NK-92 treated with Interleukin-12 subunit alpha and Interleukin-12 subunit beta, amount 100 ng/mL, for 24 hours (cell line): ENCODE measurements at places on chromosomes 5 and 9.

- DNase-seq: no peak
Observed at GRCh38 chr9:82410866-82411265, 422.3 kb downstream of the SPATA31D1 start.

- DNase-seq: no peak
Observed at GRCh38 chr9:105735366-105735765, 41.0 kb downstream of the TMEM38B start.

DNA sequence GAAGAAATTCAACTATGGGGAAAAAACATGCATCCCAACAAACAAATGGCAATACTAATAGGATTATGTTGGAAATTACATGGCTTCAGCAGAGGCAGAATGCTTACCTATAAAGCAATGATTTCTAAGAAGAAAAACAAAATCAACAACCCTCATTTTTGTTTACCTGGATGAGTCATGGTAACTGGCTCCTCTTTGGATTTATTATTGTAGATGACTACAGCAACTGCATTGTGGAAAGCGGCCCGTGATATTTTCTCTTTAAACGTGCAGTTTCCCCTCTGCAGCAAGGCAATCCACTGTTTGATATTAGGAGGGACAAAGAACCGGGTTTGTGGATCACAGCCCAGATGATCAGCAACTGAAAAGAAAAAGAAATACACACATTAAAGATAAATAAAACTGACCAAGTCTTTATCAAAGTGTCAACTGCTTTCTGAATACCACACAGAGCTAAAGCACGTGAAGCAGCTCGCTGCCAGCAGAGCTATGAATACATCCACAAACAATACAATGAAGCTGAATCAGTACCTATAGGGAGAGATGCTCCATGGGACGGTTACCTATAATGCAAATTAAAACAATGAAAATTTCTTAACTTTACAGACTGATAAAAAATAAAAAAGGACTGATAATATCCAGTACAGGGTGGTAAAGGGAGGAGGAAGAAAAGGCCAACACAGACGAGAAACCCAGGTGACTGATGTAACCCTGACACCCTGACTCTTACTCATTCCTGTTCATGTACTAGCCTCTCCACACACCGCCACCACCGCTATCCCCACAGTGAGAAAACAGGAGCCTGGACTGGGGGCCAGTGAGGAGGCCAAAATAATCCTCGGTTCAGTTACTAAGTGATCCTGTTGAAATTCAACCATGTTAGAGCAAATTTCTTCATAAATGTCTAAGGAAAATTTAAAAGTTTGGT, 31.0 kb downstream of the RNF130 start:
- DNase-seq: no peak

GRCh38 chr5:179762781-179763176, 30.2 kb downstream of the MAML1 start:
- DNase-seq: no peak

DNA sequence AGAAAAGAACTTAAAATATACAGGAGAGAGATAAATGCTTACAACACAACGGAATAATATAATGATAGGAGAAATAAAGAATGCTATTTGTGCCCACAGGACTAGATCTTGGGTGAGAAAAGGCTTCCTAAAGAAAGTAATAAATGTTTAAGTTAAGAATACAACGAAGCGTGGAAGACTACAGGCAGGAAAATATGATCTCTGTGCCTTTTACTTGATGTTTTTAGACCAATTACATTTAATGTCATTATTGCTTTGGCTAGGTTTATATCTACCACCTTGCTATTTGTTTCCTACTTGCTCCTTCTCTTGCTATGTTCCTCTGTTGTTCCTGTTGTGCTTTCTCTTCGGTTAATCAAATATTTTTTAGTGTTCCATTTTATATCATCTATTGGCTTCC, 80.2 kb upstream of the GOLGA1 start:
- no peak for DNase-seq

GRCh38 chr9:130731355-130731754, 37.8 kb downstream of the EXOSC2 start:
- no peak for DNase-seq

- DNase-seq: no peak
Observed at GRCh38 chr5:157384971-157385709, 74.9 kb upstream of the NIPAL4 start.

- no peak for DNase-seq
Observed at GRCh38 chr5:53560028-53560427, 411 bp upstream of the NDUFS4 start.

GRCh38 chr5:60811105-60811504, 33.0 kb downstream of the ELOVL7 start:
- DNase-seq: no peak
